ENCODE measurements at places on chromosomes 6 and 20.

DNA sequence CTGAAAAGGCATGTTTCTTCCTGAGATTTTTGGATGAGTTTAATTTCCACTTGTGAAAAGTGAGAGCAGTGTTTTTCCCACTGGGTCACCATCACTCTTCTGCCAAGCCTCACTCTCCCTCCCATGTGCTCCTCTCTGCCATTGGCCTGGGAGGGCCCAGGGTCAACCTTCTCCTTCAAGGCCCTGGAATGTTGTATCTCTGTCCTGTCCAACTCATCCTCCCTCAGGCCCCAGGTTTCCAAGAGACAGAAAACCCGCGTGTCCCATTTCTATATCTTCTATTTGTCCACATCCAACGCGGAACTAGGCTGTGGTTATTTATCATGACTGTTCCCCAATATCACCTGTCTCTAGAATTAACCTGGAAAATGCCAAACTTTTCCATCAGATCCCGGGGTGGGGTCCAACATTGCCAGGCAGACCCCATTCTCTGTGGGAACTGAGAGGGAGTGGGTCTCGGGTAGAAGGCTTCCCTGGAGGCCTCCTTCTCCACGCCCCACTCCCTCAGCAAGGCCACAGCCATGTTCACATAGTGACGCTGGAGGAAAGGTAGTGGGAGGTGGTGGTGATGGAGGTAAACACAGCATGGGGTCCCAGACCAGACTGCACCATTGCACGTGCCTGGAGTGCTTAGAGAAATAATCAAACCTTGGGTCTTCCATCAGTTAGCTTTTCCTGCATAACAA, 173.5 kb downstream of the SCP2D1 start:
- no peak overlapping the region for H3K27ac ChIP-seq
- DNase-seq: no peak
- no peak overlapping the region for H3K4me3 ChIP-seq
- no peaks in the 10 kb centered on the region for H3K4me1 ChIP-seq

DNA sequence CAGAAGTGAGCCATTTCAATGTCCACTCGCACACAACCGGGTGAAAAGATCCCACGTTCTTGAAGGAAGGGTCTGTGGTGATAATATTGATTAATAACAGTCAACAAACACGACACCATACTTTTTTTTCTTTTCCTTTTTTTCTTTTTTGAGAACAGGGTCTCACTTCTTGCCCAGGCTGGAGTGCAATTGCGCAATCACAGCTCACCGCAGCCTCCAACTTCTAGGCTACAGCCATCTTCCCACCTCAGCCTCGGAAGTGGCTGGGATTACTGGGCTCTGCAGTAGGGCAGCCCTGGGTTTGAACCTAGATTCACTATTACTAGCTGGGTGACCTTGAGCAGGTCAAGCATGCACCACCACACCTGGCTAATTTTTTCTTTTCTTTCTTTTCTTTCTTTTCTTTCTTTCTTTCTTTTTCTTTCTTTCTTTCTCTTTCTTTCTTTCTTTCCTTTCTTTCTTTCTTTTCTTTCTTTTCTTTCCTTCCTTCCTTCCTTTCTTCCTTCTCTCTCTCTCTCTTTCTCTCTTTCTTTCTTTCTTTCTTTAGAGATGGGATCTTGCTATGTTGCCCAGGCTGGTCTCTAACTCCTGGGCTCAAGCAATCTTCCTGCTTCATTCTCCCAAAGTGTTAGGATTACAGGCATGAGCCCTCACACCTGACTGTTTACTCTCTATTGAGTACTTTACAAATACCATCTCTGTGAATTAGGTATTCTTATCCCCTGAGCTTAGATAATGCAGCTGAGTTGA, 123.9 kb downstream of the SNX5 start:
- H3K36me3 ChIP-seq: no peaks in the 10 kb centered on the region
- H3K4me1 ChIP-seq: peaks cover 37% of the 10 kb centered on the region
- no peak overlapping the region for H3K27ac ChIP-seq

- no peak overlapping the region for H3K27ac ChIP-seq
- no peaks in the 10 kb centered on the region for H3K4me1 ChIP-seq
- no peak overlapping the region for H3K4me3 ChIP-seq
- no peaks in the 10 kb centered on the region for H3K36me3 ChIP-seq
Observed at GRCh38 chr6:32298632-32299336, 72.9 kb downstream of the TSBP1 start.

- peaks cover 29% of the 10 kb centered on the region for H3K4me1 ChIP-seq
- no peak for DNase-seq
- H3K27ac ChIP-seq: no peak overlapping the region
- no peak overlapping the region for H3K4me3 ChIP-seq
- H3K27me3 ChIP-seq: no peaks in the 10 kb centered on the region
Observed at GRCh38 chr20:33651562-33652048, 10.5 kb upstream of the C20orf144 start.

- H3K4me3 ChIP-seq: no peak overlapping the region
- no peaks in the 10 kb centered on the region for H3K36me3 ChIP-seq
- no peak overlapping the region for H3K27ac ChIP-seq
- H3K27me3 ChIP-seq: peaks cover 6% of the 10 kb centered on the region
- no peak for DNase-seq
Observed at GRCh38 chr20:41213150-41213820, 75.9 kb downstream of the PLCG1 start.

DNA sequence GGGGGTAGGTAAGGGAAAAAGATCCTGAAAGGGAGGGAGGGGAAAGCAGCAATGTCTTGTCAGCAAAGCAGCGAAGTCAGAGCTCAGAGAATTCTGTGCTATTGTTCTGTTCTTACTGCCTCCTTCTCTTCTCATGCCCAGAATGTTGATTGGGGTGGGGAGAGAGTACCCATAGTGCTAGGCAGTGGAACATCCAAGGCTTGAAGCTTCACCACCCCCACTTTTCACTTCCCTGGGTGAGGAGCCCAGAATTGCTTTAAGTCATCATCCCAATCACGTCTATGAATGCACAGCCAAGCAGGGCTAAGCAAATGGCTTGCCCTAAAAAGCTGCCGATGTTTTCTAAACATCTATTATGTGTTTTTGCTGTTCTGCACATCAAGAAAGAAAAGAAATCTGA, 16.5 kb downstream of the REPS1 start:
- no peak overlapping the region for H3K27ac ChIP-seq
- no peak overlapping the region for H3K4me3 ChIP-seq
- H3K36me3 ChIP-seq: peaks cover 4% of the 10 kb centered on the region
- no peak for DNase-seq

DNA sequence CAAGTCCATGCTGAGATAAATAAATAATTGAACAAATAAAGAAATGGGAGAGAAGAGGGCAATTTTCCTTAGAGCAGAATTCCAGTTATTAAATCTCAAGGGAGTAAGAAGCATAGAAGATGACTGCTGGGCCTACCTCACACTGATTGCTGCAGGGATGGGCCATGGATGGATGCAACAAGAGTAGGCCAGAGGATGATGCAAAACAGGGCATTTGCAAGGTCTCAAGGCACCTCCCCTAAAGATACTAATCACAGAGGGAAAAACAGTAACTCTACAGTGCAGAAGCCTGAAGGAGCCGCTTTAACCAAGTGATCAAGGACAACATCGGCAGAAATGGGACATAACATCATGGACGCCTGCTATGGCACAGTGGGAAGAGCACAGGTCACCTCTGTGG, 1.7 kb upstream of the SCP2D1 start:
- no peaks in the 10 kb centered on the region for H3K36me3 ChIP-seq
- no peak overlapping the region for H3K27ac ChIP-seq
- no peak for DNase-seq
- no peak overlapping the region for H3K4me3 ChIP-seq

DNA sequence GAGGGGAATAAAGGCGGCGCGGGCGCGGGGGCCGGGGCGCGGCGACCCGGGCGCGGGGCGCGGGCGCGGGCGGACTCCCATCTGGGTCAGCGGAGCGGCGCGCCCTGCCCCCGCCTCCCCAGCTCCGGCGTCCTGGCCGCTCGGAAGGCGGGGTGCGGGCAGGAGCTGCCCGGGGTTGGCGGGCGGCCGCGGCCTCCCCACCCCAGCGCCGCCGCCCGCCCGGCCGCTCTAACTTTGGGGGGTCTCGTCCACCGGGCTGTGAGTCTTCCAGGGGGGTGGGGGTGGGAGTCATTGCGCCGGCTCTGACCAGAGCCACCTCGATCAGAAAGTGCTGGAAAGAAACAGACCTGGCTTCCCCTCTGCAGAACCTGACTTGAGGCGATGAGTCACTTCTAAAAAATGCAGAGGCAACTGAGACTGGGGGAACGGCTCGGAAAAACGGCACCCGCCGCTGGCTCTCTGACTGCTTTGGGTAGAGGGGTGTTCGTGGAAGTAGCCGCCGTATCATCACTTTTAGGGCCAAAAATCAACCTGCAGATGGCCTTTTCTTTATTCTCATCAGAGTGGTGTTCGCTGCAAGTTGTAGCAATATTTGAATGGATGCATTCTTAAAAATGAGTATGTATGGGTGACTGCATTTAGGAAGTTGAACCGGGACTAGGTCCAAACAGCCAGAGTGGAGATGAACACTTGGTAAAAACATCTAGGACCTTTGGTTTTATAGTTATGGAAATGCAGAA, 667 bp downstream of the CAP2 start:
- DNase-seq: no peak
- H3K27ac ChIP-seq: no peak overlapping the region
- peaks cover 41% of the 10 kb centered on the region for H3K27me3 ChIP-seq
- H3K4me1 ChIP-seq: peaks cover 4% of the 10 kb centered on the region
- H3K36me3 ChIP-seq: no peaks in the 10 kb centered on the region

GRCh38 chr20:23159947-23160318, 73.8 kb upstream of the CD93 start:
- H3K27ac ChIP-seq: no peak overlapping the region
- H3K4me1 ChIP-seq: peaks cover 17% of the 10 kb centered on the region
- no peak overlapping the region for H3K4me3 ChIP-seq
- no peak for DNase-seq

DNA sequence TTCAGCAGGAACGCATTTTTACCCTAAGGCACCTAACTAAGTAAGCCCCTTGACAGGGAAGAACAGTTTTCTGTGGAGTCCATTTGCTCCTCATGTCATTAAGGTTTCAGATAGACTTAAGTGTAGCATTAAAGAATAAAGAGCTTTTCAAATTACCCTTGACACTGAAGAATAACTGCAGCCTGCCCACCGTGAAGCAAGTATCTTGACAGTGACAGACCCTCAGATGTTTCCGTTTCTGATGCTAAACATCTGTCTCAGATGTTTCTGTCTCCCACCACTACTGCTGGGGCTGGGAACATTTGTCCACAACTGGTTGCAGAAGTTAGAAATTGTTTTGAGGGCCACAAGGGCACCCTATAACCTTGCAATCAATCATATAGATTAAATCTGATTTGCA, 50.0 kb downstream of the SNAP25 start:
- H3K4me3 ChIP-seq: no peak overlapping the region
- no peak overlapping the region for H3K27ac ChIP-seq
- no peak for DNase-seq
- H3K36me3 ChIP-seq: no peaks in the 10 kb centered on the region
- no peaks in the 10 kb centered on the region for H3K27me3 ChIP-seq
- H3K4me1 ChIP-seq: no peaks in the 10 kb centered on the region

GRCh38 chr20:4060064-4060795, 44.9 kb upstream of the RNF24 start:
- H3K4me1 ChIP-seq: peaks cover 44% of the 10 kb centered on the region
- H3K36me3 ChIP-seq: no peaks in the 10 kb centered on the region
- no peak overlapping the region for H3K4me3 ChIP-seq
- H3K27ac ChIP-seq: no peak overlapping the region
- no peaks in the 10 kb centered on the region for H3K27me3 ChIP-seq
- DNase-seq: no peak

DNA sequence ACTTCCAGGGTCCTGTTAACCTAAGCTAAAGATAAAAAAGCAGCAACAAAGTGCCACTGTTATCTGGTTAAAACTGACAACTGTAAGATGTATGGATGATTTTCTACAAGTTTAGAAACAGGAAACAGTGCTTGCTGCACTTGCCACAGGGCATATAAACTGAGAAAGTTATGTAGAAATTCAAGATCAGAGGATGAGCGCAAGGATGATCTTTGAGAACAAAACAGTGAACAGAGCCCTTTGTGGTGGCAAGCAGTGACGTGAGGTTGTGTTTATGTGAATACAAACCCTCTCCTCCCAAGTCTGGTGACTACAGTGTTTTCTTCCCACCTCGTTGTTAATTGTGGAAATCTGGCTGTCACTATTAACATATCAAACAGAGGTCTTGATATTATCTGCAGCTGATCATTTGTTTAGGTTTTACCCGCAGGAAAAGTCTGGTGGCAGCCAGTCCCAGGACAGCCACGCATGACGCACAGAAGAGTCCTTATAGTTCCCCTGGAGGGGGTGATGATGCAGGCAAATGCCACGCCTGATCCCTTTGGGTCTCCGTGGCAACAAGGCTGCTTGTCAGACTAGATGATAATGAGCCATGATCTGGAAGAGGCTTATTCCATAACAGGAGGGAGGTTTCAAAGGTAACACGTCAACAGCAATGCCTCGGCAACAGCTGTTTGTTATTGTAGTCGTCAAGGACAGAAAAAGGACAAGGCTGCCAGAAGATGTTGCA, 43.1 kb upstream of the TNFAIP3 start:
- peak overlapping the region; percentile 81 for H3K4me3 ChIP-seq
- no peaks in the 10 kb centered on the region for H3K27me3 ChIP-seq
- H3K36me3 ChIP-seq: peaks cover 9% of the 10 kb centered on the region
- H3K27ac ChIP-seq: peak overlapping the region; percentile 96
- DNase-seq: peak; percentile 70

DNA sequence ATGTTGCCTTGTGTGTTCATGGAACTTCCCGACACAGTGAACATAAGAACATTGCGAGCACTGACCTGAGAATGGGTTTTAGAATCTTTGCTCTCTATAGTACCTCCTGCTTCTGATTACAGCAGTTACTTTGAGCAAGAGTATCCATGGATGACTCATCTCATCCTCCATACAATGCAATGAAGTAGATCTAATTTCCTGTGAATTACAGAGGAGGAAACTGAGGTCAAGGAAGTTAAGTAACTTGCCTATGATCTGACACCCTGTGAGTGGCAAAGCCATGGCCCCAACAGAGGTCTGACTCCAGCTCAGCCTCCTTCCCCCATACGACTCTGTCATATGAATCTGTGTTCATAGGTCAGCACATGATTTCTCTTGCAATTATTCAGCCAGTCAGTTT, 518.1 kb downstream of the TFAP2A start:
- DNase-seq: no peak
- H3K4me3 ChIP-seq: no peak overlapping the region
- no peaks in the 10 kb centered on the region for H3K4me1 ChIP-seq
- no peak overlapping the region for H3K27ac ChIP-seq
- no peaks in the 10 kb centered on the region for H3K36me3 ChIP-seq

- H3K4me1 ChIP-seq: no peaks in the 10 kb centered on the region
- H3K36me3 ChIP-seq: no peaks in the 10 kb centered on the region
- H3K27ac ChIP-seq: no peak overlapping the region
- no peak for DNase-seq
Observed at GRCh38 chr20:23691675-23692074, 2.8 kb upstream of the CST4 start.

Measured in activated T-helper 2 cell treated with anti-CD3 and anti-CD28 coated beads, Interferon-gamma antibody, Interleukin-2, Interleukin-4, amounts not matched to agents 10 μg/mL and 5 μg/mL and 100 μg/mL, durations not matched to agents 14 hours and 24 hours and 36 hours (primary cell).